SK-N-MC (cell line): ENCODE measurements at places on chromosomes 4 and X.

DNA sequence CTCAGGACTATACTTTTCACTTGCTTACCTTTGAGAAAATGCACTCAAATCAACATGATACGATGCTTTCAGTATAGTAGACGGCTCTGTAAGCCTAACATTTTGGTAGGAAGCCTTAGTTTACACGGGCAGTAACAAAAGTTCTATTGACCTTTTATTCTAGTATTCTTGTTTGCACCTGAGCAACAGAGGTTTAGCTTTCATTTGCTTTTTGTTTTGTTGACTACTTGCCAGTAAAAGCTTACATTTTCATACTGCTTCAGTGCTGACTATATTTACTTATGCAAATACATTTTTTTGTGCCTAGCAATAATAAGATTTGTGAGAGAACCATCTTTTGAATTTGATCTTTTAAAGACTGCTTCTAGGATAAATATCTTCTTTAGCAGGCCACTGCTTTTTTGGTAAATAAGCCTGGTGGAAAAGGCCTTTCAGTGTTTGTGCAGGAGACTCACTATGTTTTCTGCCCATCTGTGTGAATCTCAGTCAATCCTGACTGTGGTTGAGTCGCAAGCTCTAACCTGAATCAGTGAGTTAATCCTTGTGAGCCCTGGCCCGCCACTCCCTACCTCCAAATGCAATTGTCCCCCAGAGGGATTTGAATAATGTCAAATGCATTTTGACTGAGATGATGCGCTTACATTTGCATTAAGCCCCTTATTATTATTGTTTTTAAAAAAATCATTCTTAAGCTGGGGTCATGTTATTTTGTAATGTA, 21.9 kb downstream of the FHIP1A start:
- no peak for DNase-seq

- DNase-seq = no peak
These were observed 54.8 kb upstream of the MAPK10 start for GRCh38 chr4:86414686-86415085.

GRCh38 chrX:144214651-144215050, 330.8 kb downstream of the UBE2NL start:
- DNase-seq = no peak

DNA sequence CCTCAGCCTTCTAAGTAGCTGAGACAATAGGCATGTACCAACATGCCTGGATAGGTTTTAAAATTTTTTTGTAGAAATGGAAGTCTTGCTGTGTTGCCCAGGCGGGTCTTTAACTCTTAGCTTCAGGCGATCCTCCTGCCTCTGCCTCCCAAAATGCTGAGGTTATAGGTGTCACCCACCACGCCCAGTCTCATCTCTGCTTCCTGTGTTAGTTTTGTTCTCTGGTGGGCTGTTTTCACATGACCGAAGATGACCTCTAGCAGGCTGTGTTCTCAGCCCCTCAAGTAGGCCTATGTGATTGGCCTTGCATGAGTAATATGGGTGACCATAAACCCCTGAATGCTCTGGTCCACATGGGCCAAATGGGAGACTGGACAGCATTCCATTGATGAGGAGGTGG, 56.8 kb upstream of the MSANTD1 start:
- no peak for DNase-seq

DNA sequence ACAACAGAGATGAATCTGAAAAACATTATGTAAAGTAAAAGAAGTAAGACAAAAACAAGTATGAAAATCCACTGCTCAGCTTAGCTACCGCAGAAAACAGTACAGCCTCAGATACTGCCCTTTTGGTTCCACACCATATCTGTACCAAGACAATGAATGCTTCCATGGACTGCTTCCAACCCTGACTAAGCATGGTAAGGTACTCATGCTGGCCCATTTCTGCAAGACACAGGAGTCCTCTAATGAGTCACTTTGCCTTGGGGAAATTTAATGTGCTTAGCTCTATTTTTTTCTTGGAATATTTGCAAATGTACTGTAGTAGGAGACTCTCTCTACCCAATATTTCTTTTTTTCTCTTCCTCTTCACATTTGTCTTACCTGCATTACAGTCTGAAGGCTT, 931.7 kb upstream of the HS3ST1 start:
- DNase-seq = no peak

- DNase-seq = no peak
These were observed 185.7 kb upstream of the ZCCHC13 start for GRCh38 chrX:74117962-74118902.

DNA sequence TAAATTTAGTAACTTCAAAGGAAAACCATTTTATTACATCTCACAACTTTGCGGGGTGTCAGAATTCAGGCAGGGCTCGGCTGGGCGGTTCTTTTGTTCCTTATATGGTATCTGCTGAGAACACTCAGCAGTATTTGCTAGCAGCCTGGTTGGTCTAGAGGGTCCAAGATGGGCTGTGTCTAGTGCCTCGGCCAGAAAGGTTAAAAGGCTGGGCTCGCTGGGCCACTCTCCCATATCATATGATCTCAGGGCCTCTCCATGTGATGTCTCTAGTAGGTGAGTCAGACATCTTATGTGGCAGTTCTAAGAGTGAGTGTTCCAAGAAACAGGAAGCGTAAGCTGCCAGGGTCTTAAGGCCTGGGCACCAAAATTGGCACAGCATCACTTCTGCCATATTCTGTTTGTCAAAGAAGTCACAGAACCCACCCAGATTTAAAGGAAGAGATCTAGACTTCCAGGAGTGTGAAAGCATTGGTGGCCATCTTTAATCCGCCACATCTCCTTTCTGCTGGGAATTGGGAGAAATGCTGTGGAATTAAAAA, 100.9 kb upstream of the ATP6AP2 start:
- no peak for DNase-seq

DNA sequence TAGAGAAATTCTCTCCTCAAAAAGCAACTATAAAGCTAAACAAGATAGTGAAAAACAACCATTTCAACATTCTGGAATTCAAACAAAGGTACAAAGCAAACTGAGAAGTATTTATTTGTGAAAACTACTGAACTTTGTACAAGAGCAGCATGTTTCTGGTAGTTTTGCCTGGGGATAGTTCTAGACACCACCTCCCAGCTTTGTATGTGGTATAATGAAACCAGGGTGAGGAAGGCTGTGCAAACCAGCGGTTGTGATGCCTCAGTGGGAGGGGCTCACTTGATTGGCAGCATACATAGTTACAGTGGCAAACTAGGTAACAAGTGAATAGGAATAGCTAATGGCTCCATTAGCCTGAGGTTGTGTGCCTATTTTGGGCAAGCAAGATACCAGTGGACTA, 18.6 kb upstream of the FRMD7 start:
- no peak for DNase-seq

DNA sequence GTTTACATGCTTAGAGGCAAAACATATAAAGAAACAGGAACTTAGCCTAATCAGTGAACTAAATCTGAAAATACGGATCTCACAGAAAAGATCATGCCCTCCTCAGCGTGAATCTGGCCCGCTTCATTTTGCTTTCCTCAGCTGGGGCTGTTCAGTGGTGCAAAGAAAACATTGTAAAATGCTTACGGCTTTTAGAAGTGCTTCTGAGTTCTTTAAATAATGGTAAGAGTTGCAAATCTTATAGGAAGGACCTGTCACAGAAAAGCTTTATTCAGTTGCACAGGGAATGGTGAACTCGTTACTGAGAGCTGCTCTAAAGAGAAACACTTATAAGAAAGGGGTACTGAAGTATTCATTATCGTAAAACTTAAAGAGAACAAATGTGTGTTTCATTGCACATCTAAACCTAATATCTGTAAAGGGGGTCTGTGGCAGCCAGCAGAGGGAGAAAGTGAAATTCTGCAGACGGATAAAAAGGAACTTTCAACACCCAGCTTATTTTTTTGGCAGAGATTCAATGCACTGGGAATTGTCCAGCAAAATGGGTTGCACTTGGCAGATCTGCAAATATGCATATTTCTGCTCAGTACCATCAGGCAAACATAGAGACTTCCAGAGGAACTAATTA, 139.2 kb upstream of the ANK2 start:
- no peak for DNase-seq

DNA sequence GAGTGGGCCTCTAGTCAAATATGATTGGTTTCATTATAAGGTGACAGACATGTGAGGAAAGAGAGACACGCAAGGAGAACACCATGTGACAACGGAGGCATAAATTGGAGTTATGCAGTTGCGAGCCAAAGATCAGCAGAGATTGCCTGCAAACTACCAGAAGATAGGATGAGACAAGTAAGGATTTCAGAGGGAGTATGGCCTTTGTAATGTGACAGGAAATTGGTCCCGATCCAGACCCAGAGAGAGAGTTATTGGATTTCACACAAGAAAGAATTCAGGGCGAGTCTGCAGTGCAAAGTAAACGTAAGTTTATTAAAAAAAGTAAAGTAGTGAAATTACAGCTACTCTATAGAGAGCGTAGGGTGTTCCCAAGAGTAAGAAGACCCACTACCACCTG, 35.7 kb upstream of the NDST4 start:
- DNase-seq = no peak

- DNase-seq = no peak
These were observed 76.2 kb upstream of the GRXCR1 start for GRCh38 chr4:42816189-42816879.

- DNase-seq = no peak
These were observed 36.0 kb upstream of the SPANXC start for GRCh38 chrX:141278306-141278705.

DNA sequence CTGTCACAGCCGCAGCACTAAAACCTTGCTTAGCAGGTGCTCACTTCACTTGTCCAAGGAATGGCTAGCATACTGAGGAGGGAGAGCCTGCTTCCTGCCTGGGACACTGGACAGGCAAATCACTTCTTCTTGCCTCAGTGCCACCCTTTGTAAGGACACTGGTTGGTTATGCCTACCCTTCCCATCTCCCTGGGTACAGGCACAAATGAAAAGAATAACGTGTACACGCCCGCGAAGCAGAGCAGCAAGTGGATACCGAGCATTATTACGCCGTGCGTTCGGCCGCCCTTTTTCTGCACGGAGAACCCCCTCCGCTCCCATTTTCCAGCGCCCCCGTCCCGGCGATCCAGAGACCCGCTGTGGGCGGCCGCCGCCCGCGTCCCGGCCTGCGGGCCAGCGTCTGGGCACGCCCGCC, 338 bp upstream of the KLHL2 start:
- no peak for DNase-seq

GRCh38 chrX:17417372-17417771, 42.4 kb downstream of the NHS start:
- DNase-seq = no peak

- no peak for DNase-seq
These were observed 78.9 kb downstream of the IL21 start for GRCh38 chr4:122541996-122542395.

- DNase-seq = no peak
These were observed 34.8 kb downstream of the OSTC start for GRCh38 chr4:108685036-108685686.

GRCh38 chr4:76175336-76175735, 27.1 kb upstream of the NUP54 start:
- no peak for DNase-seq

DNA sequence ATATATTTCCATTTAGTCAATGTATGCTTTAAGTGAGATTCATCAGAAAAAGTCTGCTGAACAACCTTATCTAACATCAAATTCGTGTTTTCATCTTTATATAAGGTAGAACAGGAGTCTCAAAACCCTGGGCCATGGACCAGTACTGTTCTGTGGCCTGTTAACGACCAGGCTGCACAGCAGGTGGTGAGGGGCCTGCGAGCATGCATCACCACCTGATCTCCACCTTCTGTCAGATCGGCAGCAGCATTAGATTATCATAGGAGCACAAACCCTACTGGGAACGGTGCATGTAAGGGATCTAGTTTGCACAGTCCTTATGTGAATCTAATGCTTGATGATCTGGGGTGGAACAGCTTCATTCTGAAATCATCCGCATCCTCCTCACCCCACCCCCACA, 3.2 kb downstream of the CTSO start:
- DNase-seq = no peak

DNA sequence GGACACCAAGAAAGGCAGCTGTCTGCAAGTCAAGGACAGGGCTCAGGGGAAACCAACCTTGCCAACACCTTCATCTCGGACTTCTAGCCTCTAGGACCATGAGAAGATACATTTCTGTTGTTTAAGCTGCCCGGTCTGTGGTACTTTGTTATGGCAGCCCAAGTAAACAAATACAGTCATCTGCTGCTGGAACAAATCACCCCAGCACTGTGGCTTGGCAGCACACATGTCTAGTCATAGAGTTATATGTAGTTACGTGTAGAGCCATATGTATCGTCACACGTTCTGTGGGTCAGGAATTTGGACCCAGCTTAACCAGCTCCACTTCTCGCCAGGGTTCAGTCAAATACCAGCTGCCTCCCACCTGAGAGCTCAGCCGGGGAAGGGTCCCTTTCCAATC, 2.5 kb downstream of the HTT-AS start:
- no peak for DNase-seq

- DNase-seq = no peak
These were observed 17.8 kb upstream of the MCF2 start for GRCh38 chrX:139725720-139726119.

DNA sequence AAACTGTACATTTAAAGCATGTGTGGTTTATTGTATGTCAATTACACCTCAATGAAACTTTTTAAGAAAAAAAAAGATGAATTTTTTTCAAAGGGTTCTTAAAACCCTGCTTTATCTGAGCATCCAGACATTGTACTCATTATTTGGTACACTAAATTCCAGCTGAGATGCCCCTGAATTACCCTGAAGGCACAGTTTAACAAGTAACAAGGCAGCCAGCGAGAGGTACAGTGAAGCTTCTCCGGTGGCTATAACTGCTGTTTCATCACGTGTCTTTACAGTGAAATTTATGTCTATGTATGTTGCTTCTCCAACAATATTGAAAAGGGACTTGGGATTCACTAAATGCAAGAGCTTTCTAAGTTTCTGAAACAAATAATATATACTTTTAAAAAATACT, 15.8 kb downstream of the SLC7A11 start:
- no peak for DNase-seq

DNA sequence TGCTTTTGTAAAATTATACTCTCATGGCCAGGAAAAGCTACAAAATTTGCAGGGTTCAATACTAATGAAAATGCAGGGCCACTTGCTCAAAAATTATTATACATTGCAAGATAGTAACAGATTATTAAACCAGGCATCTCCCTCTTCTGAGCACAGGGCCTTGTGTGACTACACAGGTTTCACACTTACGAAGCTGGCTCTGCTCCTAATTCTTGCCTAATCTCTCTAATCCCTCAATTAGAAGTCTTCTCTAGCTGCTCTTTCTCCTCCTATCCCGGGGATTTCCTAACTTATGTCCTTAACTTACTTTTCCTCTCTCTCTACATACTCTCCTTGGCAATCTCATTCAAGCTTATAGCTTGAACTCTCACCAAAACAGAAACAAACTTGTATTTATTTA, 168.3 kb downstream of the AREG start:
- no peak for DNase-seq
